ENCODE measurements at places on chromosomes 2 and 18.

- DNase-seq: no peak
These were observed 103.1 kb upstream of the ZC3H15 start for GRCh38 chr2:186382932-186383331.

- DNase-seq: no peak
These were observed 19.7 kb downstream of the CCDC102B start for GRCh38 chr18:68817584-68817983.

- DNase-seq: no peak
These were observed 60.2 kb downstream of the EIF5B start for GRCh38 chr2:99397266-99397920.

GRCh38 chr2:105431367-105432043, 32.7 kb upstream of the FHL2 start:
- DNase-seq: no peak

- DNase-seq: no peak
These were observed 110.9 kb upstream of the CCDC150 start for GRCh38 chr2:196528486-196529223.

DNA sequence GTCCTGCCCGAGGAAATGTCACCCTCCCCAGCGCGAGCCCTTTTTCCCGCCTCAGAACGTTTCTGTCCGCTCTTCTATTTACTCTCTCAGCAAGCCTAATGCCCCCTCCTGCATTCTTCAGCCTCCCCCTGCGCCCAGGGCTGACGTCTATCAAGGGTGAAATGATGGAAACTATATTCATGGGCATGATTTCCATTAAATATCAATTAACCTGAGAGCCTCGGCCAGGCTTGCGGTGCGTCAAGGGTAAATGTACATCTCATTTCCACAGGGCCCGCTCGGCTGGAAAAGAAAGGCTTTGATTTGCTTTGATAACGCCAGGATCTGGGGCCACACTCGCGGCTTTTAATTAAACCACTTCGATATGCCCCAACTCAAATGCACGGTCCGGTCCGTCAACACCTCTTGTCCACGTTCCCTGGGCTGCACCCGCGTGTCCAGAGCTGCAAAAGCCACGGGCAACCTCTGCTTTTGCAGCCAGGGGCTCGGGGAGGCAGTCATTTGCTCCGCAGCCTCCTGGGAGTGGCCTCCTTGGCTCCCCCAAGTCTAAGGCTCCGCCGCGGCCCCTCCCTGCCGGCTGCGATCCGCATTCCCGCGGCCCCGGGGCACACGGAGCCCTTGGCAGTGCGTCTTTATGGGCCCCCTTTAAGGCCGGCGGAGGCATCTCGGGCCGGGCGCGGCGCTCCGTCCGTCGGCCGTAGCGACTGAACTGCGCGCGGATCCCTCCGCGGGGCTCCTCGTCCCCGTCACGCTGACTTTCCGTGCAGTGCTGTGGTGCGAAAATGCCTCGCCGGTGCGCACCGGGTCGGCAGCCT, at the start of gene HOXD8:
Gene HOXD8, plus strand, starts transcription at position 724 of the 815 bp plus-strand sequence. CDS start 662 bp downstream, outside the sequence.
- no peak for DNase-seq

GRCh38 chr2:33034784-33035183, 88.0 kb downstream of the LTBP1 start:
- DNase-seq: no peak

- DNase-seq: no peak
These were observed 11.1 kb downstream of the CHRNA1 start for GRCh38 chr2:174753038-174753633.

Measured in OCI-LY7 (cell line).